Hippocampal formation (tissue), 2 donors: ENCODE measurements at places on chromosomes 1 and 21.

DNA sequence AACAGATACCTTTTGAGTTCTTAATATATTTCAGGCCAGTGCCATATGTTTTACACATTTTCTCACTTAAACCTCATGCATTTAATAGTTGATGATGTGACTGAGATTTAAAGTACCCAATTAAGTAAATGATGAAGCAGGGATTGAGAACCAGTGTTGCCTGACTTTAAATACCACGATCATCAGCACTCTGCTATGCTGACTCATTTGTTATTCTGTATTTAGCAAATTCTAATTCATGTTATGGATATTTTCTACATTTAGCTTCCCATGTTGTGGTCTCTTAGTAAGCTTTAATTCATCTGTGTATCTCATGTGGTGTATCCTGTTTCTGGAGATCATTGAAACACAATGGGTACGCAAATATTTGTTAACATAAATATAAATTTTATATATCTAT is 363.0 kb downstream of the PTBP2 start:
- DNase-seq, result no peak

GRCh38 chr1:55572878-55573734 is 357.9 kb upstream of the USP24 start:
- no peak for DNase-seq

DNA sequence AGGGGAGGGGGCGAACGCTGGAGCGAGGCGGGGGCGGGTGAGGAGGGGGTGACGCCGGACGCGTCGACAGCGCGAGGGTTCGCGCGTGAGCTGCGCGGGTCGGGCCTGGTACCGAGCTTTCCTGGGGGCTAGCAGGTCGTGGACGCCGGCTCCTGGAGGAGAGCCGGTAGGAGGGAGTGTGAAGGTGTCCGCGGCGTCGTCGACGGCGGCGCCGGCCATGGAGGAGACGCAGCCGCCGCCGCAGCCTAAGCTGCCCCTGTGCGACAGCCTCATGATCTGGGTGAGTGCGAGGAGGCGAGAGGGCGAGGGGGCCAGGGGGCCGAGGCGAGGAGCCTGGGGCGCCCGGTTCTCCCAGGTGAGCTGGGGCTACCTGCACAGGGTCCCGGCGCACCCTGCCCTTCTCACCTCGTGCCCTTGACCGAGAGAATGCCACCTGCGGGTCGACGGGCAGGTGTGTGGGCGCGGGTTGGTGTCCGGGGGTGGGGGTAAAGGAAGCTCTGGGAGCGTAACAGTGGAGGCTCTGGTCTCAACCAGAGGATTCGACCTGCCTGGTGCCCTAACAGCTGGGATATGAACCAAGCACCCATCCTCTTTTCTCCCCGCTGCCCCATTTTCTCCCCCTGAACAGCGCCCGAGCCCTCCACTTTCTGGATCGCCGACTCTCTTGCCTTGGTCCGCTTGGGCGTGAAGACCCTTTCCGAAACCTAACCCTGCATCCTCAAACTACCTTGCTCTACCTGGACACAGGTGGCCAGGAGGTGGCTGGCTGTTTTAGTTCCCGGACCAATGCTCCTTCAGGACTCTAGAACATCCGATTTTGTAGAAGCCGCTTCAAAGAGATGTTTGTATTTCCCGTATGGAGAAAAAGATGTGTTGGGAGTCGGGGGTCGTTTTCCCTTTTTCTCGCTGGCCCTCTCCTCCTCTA is at the start of gene HOOK1:
HOOK1 (plus strand) TSS at position 49 of the 925 bp plus-strand sequence; CDS start at position 218, 169 bp downstream.
- DNase-seq, result no peak

DNA sequence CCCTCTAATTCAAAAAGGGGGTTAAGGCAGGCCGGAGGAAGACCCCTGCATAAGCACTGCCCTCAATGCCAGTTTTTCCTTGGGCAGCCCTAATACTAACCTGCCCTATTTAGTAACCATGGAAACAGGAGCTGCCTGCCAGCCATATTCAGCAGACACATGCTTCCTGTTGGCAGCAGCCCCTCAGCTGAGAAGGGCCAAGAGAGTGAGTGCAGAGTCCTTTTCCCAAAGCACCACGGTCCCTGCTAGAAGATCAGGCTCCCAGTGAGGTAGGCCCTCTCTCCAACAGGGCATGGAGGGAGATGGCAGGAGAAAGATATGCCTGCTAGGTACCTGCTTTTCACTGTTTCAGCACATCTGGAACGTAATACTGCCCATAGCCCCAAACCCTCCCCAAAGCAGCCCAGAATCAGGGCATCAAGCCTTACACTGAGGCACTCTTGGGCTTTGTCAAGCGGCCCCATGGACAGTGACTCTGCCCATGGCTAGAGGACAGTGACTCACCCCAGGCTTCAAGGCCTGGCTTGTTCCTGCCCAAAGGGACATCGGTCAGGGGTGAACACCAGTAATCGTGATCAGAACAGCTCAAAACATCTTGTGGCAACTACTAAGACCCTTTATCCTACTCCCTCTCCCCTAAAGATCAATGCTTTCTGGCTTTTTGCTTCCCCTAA is 64.5 kb downstream of the BCAR3 start:
- DNase-seq, result peak; percentile 53
